Activated B cell treated with CpG ODN at 0.5 μM for 24 hours (primary cell): ENCODE measurements at places on chromosomes 5 and 9.

DNA sequence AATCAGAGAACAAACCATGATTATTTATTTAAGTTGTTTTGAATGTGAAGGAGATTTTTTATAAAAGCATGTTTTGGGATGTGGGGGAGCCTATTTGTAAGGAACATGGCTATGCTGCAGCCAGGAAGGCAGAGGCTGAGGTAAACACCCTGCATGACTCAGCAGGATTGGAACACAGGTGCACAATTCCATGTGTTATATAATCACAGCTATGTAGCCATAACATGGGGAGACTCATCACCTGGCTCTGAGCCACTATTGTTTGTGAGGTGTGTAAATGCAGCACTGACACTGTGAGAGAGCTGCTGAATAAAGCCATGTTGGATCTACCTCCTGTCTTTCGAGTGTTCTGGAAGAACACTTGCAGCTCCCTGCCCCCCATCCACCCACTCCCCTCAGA is 1009.8 kb downstream of the DNAH5 start:
- no peak for DNase-seq

- no peak for DNase-seq
Measured at GRCh38 chr5:96245140-96246091, 187.6 kb downstream of the PCSK1 start.

GRCh38 chr9:92763721-92764380 is 782 bp downstream of the BICD2 start:
- DNase-seq: no peak

GRCh38 chr5:94562327-94562971 is 56.0 kb downstream of the KIAA0825 start:
- DNase-seq: no peak

GRCh38 chr9:107922260-107922659 is 432.7 kb upstream of the KLF4 start:
- no peak for DNase-seq

GRCh38 chr9:102521097-102521755 is 473.9 kb upstream of the CYLC2 start:
- DNase-seq: no peak

GRCh38 chr5:31825518-31826068 is 186.7 kb downstream of the PDZD2 start:
- DNase-seq: no peak

- no peak for DNase-seq
Measured at GRCh38 chr5:158407824-158408195, 548.9 kb upstream of the CLINT1 start.

DNA sequence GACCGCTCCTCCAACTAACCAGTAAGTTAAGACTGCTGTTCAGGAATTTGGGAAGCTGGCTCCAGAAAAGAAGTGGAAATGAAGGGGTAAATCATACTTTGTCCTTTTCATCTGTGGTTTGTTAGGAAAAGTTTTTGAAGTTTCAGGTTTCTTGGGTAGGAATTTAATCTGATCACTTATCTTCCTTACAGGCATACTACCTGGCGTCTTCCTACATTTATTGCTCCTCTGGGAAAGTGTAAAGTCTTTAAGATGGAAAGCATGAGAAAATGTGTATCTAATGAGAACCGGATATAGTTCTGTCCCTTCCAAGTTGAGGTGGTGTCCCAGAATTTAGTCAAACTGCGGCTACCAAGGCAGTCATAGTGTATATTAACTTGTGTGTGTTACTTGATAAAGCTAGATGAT is 1.3 kb downstream of the RASA1 start:
- DNase-seq: no peak

DNA sequence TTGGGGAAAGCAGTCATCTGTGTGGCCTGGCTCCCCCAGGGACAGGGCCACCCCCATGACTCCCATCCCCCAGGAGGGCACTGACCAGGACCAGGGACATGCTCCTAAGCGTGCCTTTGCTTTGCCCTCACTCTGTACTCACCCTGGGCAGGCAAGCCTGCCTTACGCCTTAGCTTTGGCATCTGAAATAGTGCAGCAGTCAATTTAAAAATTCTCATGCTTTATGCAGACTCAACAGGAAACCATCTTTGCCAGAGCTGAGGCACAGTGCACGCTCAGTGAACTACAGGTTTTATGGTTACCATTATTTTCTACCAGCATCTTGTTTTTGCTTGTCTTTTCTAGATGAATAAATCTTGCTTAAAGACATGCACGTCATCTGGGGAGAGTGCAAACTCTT is 323.5 kb downstream of the IRX2 start:
- DNase-seq: no peak
